IgD-negative memory B cell (primary cell): ENCODE measurements at places on chromosomes 3 and 15. TPM values are rescaled to one million over a fixed set of nuclear protein-coding genes. Genes with fewer than 3 reads are reported as not detected.

Gene BFSP2
- polyA plus RNA-seq = 2.8 TPM

Gene NMNAT3
- 0.89 TPM for polyA plus RNA-seq

Gene LRRC31
- polyA plus RNA-seq = not detected

Gene LSAMP
- polyA plus RNA-seq = 0.94 TPM

Gene SLC28A2
- polyA plus RNA-seq = not detected

Gene CYP1A2
- polyA plus RNA-seq = not detected

Gene RAD51
- polyA plus RNA-seq = 0.45 TPM

Gene CD86
- polyA plus RNA-seq = 85.1 TPM

Gene C3orf22
- not detected for polyA plus RNA-seq

Gene CTXND1
- 0.04 TPM for polyA plus RNA-seq

Gene CCDC39
- not detected for polyA plus RNA-seq

Gene POPDC2
- 2.2 TPM for polyA plus RNA-seq

Gene FETUB
- not detected for polyA plus RNA-seq

Gene SLC35G2
- 0.31 TPM for polyA plus RNA-seq

Gene CCR1
- 5.8 TPM for polyA plus RNA-seq

Gene PLS1
- polyA plus RNA-seq = not detected

Gene ZKSCAN7
- polyA plus RNA-seq = 1.8 TPM

Gene NXPE3
- 30.4 TPM for polyA plus RNA-seq

Gene TOP2B
- polyA plus RNA-seq = 46.0 TPM

Gene CLRN1
- not detected for polyA plus RNA-seq

Gene LEKR1
- polyA plus RNA-seq = 0.93 TPM

Gene GPR149
- not detected for polyA plus RNA-seq

Gene OSBPL10
- 126 TPM for polyA plus RNA-seq

Gene PTPN23
- 5.0 TPM for polyA plus RNA-seq

Gene ST6GAL1
- polyA plus RNA-seq = 257 TPM

Gene NR1I2
- polyA plus RNA-seq = 0.58 TPM

Gene VEPH1
- polyA plus RNA-seq = not detected

Gene TRH
- polyA plus RNA-seq = not detected

Gene KBTBD13
- not detected for polyA plus RNA-seq

Gene C15orf62
- 0.09 TPM for polyA plus RNA-seq

Gene MLF1
- not detected for polyA plus RNA-seq

Gene MYEF2
- polyA plus RNA-seq = 6.2 TPM

Gene GRK7
- polyA plus RNA-seq = not detected

Gene CGGBP1
- 79.9 TPM for polyA plus RNA-seq

Gene UPK1B
- not detected for polyA plus RNA-seq

Gene GOLGA6L7
- not detected for polyA plus RNA-seq
